ENCODE measurements at places on chromosomes 3 and 15.

DNA sequence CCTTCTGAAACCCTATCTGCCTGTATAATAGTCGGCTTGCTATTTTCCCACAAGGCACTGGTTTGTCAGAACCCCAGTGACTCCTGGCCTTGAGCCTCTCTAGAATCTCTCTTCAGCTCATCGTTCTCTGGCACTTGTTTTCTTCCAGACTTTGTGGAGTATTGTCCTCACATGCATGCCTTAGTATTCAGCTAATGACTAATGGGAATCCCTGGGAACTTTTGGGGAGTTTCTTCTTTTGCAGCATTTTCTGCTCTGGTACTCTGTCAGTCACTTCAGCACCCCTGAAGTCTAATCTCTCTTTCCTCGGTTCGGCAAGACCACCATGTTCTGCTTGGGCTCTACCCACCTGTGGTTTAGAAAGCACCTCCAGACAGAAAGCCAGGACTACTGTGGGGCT, 35.8 kb upstream of the THRB start:
- DNase-seq: no peak

DNA sequence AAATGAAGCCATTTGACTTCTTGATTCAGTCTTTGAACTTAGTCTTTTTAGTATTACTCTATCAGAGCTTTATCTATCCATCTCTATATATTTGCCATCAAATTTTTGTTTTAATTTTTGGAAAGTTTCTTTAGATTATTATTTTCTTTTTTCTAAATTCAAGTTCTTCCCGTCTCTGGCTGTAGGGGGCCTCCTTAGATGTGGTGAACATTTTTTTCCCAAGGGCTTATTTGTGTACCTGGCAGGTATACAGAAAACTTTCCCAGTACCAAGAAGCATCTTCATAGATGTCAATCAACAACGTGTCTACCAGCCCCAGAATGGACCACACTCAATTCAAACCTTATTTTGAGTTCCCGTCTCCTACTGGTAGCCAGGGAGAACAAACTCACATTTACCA, 486.8 kb upstream of the CNTN4 start:
- no peak for DNase-seq

GRCh38 chr3:37607604-37608003, 254.1 kb upstream of the CTDSPL start:
- peak; percentile 67 for DNase-seq

- no peak for DNase-seq
Observed at GRCh38 chr3:81622395-81622794, 139.1 kb downstream of the GBE1 start.

GRCh38 chr3:160312014-160312624, 86.9 kb downstream of the C3orf80 start:
- DNase-seq: no peak

- DNase-seq: no peak
Observed at GRCh38 chr3:18853269-18853668, 295.0 kb upstream of the KCNH8 start.

DNA sequence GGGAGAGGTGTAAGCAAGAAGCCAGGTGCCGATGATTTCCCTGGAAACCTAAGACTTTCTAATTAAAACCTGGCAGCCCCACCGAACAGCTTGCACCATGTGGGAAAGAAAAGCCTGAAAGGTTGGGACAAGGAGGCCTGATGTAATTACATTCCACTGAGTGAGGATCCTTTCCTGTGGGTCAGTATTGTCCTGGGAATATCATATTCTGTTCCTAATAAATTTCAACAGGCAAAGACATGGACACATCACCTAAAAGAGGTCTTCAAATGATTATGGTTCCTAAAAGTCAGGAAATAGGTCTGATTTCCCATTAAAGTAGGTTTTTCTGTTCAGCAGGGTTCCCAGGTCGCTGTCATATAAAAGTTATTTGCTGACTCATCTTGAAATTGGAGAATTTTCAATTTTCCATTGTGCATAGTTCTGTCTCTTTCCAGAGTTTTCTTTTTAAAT, 58.5 kb downstream of the DUT start:
- DNase-seq: no peak

GRCh38 chr15:42504631-42505030, 9.2 kb downstream of the SNAP23 start:
- DNase-seq: no peak

DNA sequence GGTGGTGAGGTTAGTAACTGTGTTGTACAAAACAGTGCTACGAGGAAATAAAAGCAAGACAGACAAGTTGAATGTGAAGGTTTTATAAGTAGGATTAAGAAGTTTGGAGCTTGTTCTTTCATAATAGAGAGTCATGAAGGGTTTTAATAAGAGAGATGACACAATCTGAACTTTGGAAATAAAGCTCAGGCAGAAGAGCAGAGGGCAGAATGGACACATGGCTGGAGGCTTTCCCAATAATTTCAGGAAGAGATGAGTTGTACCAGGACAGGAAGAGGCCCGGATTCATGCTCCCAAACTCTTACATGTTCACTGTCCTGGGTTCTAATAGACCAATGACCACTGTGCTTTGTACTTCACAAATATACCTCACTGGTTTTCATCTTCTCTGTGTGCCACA, 194.8 kb downstream of the SLC9A9 start:
- DNase-seq: no peak

DNA sequence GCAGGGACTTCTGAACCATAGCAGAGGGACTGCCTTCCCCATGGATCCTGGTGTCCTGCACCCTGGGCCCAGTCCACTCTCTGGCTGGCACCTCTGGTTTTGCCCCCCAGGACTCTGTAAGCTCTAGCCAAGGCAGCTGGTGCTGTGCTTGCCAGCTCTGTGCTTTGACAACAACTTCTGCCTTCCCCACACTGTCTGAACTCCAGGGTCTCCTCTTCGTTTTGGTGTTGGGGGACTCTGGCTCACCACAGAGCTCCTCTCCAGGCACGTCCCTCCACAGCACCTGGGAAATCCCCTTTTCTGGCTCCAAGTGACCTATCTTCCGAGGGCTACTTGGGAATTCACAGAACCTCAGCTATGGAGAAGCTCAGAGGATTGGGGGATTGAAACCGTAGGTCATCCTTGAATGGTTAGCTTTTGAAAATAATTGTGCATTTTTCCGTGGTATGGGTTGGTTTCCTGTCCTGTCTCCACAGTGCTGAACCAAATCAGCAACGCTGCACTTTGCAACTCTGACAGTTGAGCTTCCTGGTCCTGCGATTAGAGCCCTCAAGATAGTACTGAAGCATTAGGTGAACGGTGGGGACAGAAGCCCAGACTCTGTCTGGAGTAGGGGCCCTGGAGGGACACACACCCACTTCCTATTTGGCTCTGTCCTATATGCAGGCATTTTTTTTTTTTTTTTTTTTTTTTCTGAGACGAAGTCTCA, 152.4 kb downstream of the APBA2 start:
- DNase-seq: no peak

- DNase-seq: no peak
Observed at GRCh38 chr3:43207628-43208085, 78.7 kb upstream of the SNRK start.

GRCh38 chr15:66757521-66757920, 55.5 kb downstream of the SMAD6 start:
- no peak for DNase-seq

GRCh38 chr3:65979731-65980130, 59.0 kb downstream of the MAGI1 start:
- no peak for DNase-seq

GRCh38 chr3:18425641-18426257, 610 bp upstream of the SATB1 start:
- peak; percentile 72 for DNase-seq

DNA sequence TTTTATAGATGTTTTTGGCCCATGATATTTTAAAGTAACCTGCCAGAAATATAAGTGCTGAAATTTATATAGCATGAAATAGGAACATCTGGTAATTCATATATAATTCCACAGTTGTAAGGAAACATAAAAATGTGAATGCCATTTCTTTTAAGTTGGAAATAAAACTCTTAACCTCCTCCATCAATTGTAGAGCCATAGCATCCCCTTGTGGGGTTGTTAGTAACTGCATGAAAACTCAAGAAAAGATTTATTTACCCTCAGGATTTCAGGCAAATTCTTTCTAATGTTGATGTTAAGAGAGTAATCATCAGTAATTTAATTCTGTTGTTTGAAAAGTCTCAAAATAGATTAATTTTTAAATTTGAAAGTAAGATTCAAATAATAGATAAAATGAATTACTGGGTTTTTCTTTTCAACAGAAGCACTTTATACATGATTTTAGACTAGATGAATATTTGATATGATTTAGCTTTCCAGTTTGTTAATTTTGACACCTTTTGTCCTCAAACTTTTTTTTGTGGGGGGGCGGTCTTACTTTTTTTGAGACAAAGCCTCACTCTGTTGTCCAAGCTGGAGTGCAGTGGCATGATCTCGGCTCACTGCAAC, 74.7 kb downstream of the RASA2 start:
- no peak for DNase-seq

GRCh38 chr3:3739330-3740060, 59.7 kb upstream of the LRRN1 start:
- DNase-seq: no peak

- DNase-seq: peak; percentile 92
Observed at GRCh38 chr15:31391687-31392671, 65.3 kb downstream of the KLF13 start.

DNA sequence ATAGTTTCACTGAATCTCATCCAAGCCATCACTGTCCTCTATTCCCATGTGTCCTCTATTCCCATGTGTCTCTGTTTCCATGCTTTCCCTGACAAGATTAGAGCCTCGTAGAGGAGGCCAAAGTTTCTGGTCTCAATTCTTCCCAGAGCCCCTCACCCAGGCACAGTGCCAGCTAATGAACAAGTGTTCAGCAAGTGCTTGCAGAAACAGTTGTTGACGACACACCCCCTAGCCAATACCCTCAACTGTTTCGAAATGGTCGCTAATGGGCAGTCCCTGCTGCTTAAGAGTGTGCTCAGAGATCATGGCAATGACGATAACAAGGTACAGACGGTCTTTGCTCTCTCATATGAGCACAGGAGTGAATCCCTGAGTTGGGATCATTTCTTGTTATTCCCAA, 73.4 kb downstream of the FAM174B start:
- DNase-seq: peak; percentile 28

DNA sequence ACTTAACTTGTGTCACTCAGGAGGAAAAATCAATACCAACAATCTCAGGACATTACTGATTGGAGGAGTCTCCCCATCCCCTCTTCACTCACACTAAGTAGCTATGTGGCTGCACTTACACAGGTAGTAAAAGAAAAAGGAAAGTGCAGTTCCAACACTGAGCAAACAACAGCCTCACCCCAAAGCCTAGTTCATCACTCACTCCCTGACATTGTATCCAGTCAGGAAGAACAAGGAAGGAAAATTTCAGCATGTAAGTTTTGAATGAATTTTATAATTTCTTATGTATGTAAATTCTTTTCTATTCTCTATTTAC, 273.4 kb downstream of the IGSF11 start:
- no peak for DNase-seq

DNA sequence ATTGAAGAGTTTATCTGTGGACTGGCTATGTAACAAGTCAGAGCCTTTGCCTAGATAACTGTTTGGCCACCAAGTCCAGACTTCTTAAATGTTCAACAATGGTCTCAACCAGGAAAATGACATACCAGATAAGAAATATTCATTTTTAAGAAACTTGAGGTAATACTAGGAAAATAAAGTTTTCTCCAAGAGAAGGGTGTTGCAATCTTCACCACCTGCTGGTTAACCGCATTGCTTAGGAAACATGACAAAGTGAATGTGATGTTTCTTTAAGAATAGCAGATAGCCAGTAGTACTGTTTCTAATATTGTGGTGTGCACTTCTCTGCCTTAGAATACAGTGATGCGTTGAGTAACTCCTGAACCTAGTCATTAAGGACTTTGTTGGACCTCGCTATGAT, 321.5 kb upstream of the CADM2 start:
- no peak for DNase-seq

- DNase-seq: no peak
Observed at GRCh38 chr3:186225603-186226002, 116.7 kb upstream of the ETV5 start.

DNA sequence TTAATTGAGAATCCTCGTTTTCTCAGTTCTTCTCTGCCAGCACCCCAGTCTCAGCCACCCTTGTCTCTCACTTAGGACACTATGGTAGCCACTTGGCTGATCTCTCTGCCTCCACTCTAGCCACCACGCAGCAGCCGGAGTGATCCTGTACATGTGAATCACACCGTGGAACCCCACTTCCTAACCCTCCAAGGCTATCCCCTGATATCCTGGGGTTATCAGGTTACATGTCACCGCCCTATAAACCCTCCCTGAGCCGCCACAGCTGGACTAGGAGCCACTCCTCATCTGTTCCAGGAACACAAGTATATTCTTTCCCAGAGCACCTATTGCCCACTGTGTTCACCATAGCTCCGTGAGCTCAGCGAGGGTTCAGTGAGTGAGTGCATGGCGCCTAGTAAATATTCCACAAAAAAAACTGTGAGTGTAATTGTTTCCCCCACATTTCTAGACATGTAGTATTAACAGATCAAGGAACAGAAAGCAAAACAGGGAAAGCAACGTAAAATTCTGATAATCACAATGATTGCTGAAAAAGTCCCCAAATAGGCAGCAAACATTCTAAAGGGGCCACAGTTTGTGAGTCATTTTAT, 661 bp upstream of the PARP14 start:
- no peak for DNase-seq

- DNase-seq: peak; percentile 19
Observed at GRCh38 chr15:45549541-45550220, 27.1 kb upstream of the SLC30A4 start.

- no peak for DNase-seq
Observed at GRCh38 chr3:118984699-118985098, 49.9 kb downstream of the IGSF11 start.

GRCh38 chr3:143045639-143046038, 44.3 kb downstream of the U2SURP start:
- no peak for DNase-seq

DNA sequence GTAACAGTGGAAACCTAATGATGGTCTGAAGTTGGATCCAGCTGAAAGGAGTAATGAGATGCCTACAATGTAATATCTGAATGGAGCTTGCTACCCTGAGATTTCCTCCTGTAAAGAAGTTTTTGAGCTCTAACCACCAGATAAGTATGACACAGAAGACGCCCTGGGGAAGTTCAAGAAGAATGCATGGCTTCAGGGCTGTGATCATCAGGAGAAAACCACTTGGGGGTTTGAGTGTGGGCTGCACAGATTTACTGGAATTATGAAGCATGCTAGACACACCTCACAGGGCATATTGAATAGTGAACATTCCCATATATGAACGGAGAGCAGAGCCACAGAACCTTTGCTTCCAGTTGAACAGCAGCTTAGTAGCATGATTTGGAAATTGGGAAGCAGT, 10.6 kb upstream of the CCDC80 start:
- DNase-seq: no peak

GRCh38 chr3:192229866-192230265, 497.5 kb downstream of the FGF12 start:
- DNase-seq: no peak

DNA sequence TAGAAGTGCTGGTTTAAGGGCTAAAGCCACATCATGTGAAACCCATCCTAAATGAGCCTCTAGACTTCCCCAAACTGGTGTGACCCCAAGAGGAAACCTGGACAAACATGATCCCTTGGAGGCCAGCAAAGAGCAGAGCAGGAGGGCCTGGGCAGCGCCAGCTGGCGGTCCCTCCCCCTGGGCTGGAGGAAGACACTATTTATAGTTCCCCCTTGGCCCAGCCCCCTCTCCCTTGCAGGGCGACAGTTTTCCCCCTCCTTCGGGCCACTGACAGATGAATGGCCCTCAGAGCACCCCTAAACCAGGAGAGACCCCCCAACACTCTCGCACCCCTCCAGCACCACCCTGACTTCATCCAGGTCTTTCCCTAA, 2.9 kb downstream of the UCN2 start:
- DNase-seq: no peak

- no peak for DNase-seq
Observed at GRCh38 chr3:71109241-71109976, 474.1 kb downstream of the FOXP1 start.

GRCh38 chr3:185470323-185470722, 28.5 kb downstream of the TMEM41A start:
- no peak for DNase-seq
